Erythroblast (primary cell): ENCODE measurements at places on chromosomes 7 and 10.

GRCh38 chr10:15433850-15434537 is 62.9 kb upstream of the FAM171A1 start:
- peak; percentile 78 for DNase-seq

GRCh38 chr7:17037356-17037755 is 155.6 kb upstream of the AGR3 start:
- DNase-seq = no peak

DNA sequence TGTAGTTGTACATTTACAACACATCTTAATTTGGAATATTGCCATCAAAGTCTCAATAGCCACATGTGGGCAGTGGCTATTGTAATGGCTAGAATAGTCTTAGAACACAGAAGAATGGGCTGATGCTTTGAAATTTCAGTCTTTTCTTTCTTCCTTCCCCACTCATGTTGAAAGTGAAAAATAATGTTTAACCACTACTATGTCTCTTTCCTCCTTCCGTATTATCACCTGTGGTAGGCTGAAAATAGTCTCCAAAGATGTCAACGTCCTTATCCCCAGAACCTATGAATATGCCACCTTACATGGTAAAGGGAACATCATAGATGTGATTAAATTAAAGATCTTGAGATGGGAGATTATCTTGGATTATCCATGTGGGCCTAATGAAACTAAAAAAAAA is 154.0 kb downstream of the SUGCT start:
- no peak for DNase-seq

- DNase-seq = no peak
Measured at GRCh38 chr10:89836840-89837164, 135.4 kb downstream of the KIF20B start.

GRCh38 chr7:100053215-100053614 is 3.6 kb downstream of the ZSCAN21 start:
- peak; percentile 72 for DNase-seq

DNA sequence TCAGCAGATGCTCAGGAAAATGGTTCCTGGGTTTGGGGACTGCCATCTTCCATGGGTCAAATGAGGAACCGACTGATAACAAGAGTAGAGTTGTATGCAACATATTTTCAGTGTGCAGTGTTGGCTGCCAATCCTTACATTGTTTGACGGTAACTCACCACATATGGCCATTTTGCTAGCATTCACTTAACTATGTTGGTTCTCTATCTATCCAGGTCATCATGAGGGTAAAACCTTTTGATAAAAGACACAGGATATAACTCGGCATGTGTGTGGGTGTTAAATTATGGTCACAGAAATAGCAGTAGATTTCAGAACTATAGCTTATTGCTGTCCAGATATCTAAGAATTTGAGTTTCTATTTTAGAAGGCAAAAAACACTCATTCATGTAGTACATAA is 140.7 kb upstream of the AOAH start:
- no peak for DNase-seq

DNA sequence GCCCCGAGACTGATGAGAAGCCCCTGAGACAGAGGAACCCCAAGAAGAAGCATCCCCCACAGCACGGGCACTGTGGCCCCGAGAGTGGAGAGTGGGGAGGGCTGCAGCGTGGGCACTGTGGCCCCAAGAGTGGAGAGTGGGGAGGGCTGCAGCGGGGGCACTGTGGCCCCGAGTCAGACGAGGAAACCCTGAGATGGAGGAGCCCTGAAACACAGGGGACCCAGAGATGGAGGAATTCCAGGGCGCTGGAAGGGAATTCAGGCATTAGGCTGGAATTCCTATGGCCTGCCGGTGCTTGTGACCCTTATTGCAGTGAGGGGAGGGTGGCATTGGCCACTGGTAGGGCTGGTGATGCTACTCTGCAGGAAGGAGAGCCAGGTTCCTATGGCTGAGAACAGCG is 168.6 kb upstream of the SHH start:
- no peak for DNase-seq

- no peak for DNase-seq
Measured at GRCh38 chr7:81487516-81487915, 282.3 kb downstream of the HGF start.

- no peak for DNase-seq
Measured at GRCh38 chr7:30168835-30169573, 34.2 kb downstream of the MTURN start.
